ENCODE measurements at places on chromosomes 12 and 14. TPM values are rescaled to one million over a fixed set of nuclear protein-coding genes. Genes with fewer than 3 reads are reported as not detected.

GRCh38 chr14:56129933-56130332 lies 11.7 kb downstream of the PELI2 start:
- no peaks in the 10 kb centered on the region for H3K36me3 ChIP-seq
- no peaks in the 10 kb centered on the region for H3K27me3 ChIP-seq
- H3K27ac ChIP-seq, result no peak overlapping the region
- DNase-seq, result no peak

DNA sequence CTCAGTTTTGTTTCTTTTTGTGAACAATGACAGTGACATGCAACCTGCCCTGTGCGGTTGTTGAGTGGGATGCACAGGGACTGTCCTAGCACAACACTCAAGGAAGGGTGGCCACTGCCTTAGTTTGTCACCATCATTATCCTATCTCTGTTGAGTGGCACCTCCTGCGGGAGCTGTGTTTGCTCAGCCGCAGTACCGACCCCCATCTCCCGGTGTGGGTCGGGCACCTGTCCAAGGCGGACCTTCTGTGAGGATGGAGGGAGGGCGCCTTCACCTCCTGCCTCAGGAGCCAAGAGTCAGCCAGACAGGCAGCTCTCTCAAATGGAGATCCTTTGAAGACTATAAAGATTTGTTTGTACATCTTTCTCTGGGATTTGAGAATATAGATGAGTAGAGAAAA lies 142.1 kb downstream of the TSPAN9 start:
- no peaks in the 10 kb centered on the region for H3K27me3 ChIP-seq
- DNase-seq, result no peak
- H3K36me3 ChIP-seq, result peaks cover 27% of the 10 kb centered on the region
- H3K4me3 ChIP-seq, result no peak overlapping the region

- no peak for DNase-seq
- H3K27ac ChIP-seq, result no peak overlapping the region
- H3K27me3 ChIP-seq, result no peaks in the 10 kb centered on the region
- H3K4me1 ChIP-seq, result no peaks in the 10 kb centered on the region
Observed at GRCh38 chr14:92650581-92651105, 97.8 kb downstream of the LGMN start.

- H3K4me3 ChIP-seq, result no peak overlapping the region
- no peaks in the 10 kb centered on the region for H3K27me3 ChIP-seq
- H3K4me1 ChIP-seq, result no peaks in the 10 kb centered on the region
- H3K27ac ChIP-seq, result no peak overlapping the region
- H3K36me3 ChIP-seq, result peaks cover 9% of the 10 kb centered on the region
Observed at GRCh38 chr12:28460420-28461130, 270.3 kb downstream of the CCDC91 start.

GRCh38 chr12:75257510-75257909 lies 47.9 kb upstream of the KCNC2 start:
- no peak overlapping the region for H3K27ac ChIP-seq
- H3K4me1 ChIP-seq, result peaks cover 5% of the 10 kb centered on the region
- H3K27me3 ChIP-seq, result no peaks in the 10 kb centered on the region
- no peak for DNase-seq
- no peak overlapping the region for H3K4me3 ChIP-seq

DNA sequence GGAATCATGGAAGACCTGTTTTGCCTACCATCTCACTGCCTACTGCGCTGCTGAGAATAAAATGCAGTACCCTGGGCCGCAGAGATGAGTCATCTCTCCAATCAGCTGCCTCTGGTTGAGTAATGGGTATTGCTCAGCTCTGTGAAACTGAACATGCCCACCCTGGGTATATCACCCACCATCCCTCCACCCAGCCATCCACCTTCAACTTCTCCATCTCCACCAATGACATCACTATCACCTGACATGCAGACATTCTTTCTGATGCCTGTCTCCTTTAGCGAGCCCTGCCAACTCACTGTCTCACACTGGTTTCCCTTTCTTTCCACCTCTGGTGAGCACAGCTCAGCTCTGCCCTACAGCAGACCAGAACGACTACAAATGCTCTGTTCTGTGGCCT lies 33.6 kb downstream of the E2F7 start:
- H3K27ac ChIP-seq, result no peak overlapping the region
- no peak for DNase-seq
- H3K4me1 ChIP-seq, result no peaks in the 10 kb centered on the region

DNA sequence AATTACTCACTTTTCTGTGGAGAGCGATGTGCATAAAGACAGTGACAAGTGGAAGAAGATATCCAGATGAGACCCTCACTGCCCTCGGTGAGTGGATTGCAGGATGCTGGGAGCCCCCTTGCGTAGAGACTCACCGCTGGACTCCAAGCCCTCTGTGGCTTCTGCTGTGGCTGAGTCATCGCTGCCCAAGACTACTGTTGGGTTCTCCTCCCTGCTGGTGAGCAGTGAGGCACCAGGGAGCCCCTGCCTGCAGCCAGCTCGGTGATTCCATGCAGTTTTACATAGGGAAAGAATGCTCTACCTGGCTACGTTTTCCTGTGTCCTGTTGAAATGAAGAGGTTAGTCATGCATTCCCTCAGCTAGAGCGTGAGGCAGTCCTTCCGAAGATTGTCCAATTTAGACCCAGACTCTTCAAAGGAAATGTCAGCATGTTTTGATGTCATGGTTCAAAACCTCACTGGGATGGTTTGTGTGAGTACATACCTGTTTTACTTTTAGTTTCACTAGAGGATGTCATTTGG lies 28.2 kb downstream of the TRAF3 start:
- no peak overlapping the region for H3K4me3 ChIP-seq
- H3K27me3 ChIP-seq, result no peaks in the 10 kb centered on the region
- no peaks in the 10 kb centered on the region for H3K36me3 ChIP-seq
- H3K4me1 ChIP-seq, result no peaks in the 10 kb centered on the region
- no peak overlapping the region for H3K27ac ChIP-seq
- no peak for DNase-seq

- H3K4me3 ChIP-seq, result 0 out of 2 replicates have a peak overlapping the region, but pooled peaks have one; percentile 24
- no peaks in the 10 kb centered on the region for H3K36me3 ChIP-seq
- H3K27me3 ChIP-seq, result peaks cover 12% of the 10 kb centered on the region
- no peak overlapping the region for H3K27ac ChIP-seq
Observed at GRCh38 chr12:2051700-2052621, 826 bp upstream of the CACNA1C start.

DNA sequence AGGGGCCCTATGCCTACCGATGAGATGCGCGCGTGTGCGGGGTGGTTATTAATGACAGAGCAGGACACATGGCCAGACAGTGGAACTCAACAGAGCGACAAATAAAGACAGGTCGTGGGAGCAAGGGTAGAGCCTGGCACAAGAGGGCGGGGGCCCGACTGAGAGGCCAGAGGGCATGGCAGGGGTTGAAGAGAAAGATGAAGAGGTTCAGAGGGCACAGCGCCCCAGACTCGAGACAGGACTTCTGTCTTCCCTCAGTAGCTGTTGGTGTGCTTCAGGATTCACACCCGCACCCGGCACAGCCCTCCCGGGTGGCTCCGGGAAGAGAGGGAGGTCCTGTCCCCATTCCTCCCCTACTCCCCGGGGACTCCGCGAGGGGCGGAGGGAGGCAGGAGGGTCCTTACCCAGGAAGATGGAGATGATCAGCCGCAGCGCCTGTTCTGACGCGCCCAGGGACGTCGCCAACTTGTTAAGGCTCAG lies 366 bp downstream of the LPCAT3 start:
- no peaks in the 10 kb centered on the region for H3K36me3 ChIP-seq
- no peaks in the 10 kb centered on the region for H3K27me3 ChIP-seq
- peak overlapping the region; percentile 89 for H3K4me3 ChIP-seq
- peaks cover 9% of the 10 kb centered on the region for H3K4me1 ChIP-seq
- DNase-seq, result peak; percentile 77

- no peaks in the 10 kb centered on the region for H3K36me3 ChIP-seq
- H3K4me1 ChIP-seq, result peaks cover 40% of the 10 kb centered on the region
- no peaks in the 10 kb centered on the region for H3K27me3 ChIP-seq
- H3K4me3 ChIP-seq, result no peak overlapping the region
Observed at GRCh38 chr12:46493150-46493833, 120.7 kb upstream of the SLC38A2 start.

DNA sequence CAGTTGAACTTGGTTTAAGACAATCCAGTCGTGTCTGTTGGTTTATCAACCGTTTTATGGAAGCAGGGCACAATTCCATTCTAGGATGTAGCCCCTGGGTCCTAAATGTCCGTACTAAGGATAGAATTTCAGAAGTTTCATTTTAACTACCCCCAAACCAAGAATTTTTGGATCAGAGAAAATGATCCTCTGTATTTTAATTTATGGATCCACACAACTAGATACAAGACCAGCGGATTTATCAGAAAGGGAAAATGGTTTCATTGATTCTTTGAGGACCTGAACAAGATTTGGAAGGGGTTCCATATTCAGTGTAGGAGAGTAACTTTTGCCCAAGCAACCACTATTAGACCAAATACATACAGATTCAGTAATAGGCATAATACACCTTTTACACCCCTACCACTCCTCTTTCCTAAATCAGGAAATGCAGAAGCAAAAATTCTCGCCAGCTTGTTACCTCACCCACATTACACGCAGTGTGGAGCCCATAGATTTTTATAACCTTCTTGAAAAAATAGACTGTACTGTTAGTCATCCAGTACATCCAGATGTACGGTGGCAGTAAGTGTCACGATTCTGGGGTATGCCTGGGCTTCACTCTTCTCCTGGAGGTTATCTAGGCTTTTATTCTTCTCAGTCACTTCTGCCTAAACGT lies 1.4 kb upstream of the FBXL14 start:
- peaks cover 20% of the 10 kb centered on the region for H3K4me1 ChIP-seq
- DNase-seq, result no peak
- H3K4me3 ChIP-seq, result peak overlapping the region; percentile 78

- no peak for DNase-seq
- no peaks in the 10 kb centered on the region for H3K4me1 ChIP-seq
- H3K36me3 ChIP-seq, result no peaks in the 10 kb centered on the region
- H3K27me3 ChIP-seq, result no peaks in the 10 kb centered on the region
- H3K27ac ChIP-seq, result no peak overlapping the region
Observed at GRCh38 chr14:36702474-36702873, 40.8 kb downstream of the PAX9 start.

GRCh38 chr12:67202678-67203012 lies 66.5 kb upstream of the CAND1 start:
- no peaks in the 10 kb centered on the region for H3K4me1 ChIP-seq
- no peaks in the 10 kb centered on the region for H3K27me3 ChIP-seq
- H3K4me3 ChIP-seq, result no peak overlapping the region
- no peak for DNase-seq
- no peak overlapping the region for H3K27ac ChIP-seq

DNA sequence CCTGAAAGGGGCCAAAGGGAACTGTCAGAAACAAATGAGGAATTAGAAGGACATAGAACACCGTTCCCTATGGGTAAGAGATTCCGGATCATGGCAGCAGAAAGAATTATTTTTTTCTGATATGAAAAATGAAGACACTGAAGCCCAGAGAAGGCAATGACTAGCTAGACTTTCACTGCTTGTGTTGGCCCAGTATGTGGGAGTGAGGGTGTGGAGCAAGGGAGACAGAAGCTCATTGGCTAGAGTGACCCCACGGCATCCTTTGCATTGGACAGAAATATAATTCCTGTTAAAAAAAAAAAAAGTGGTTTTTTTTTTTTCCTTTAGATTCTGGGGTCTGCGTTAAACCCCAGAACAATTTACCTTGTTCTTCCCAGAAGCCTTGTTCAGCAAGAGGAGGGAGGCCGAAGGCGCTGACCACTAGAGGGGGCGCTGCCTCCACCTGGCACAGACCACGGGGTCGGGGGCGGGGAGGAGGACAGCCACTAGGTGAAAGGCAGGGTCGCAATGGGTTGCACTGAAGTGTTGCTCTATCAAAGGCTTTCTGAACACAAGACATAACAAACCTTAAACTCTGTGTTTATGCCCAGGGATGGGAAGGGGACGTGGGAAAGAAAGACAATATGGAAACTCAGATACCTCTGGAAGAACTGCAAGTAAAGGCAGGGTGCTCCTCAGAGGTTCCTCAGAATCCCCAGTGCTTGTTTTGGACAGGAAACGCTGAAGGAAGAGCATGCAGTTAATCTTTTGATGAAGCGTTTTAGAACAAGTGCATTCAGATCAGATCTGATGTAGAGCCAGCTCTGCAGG lies 156.8 kb downstream of the KCNA5 start:
- H3K27ac ChIP-seq, result peak overlapping the region; percentile 71
- no peaks in the 10 kb centered on the region for H3K27me3 ChIP-seq
- peak overlapping the region; percentile 42 for H3K4me3 ChIP-seq
- peak; percentile 85 for DNase-seq
- no peaks in the 10 kb centered on the region for H3K36me3 ChIP-seq
- peaks cover 7% of the 10 kb centered on the region for H3K4me1 ChIP-seq

GRCh38 chr12:25557830-25558436 lies 4.8 kb upstream of the LMNTD1 start:
- H3K27me3 ChIP-seq, result no peaks in the 10 kb centered on the region
- H3K27ac ChIP-seq, result no peak overlapping the region
- peak; percentile 75 for DNase-seq
- H3K4me1 ChIP-seq, result no peaks in the 10 kb centered on the region
- H3K36me3 ChIP-seq, result no peaks in the 10 kb centered on the region
- H3K4me3 ChIP-seq, result no peak overlapping the region

DNA sequence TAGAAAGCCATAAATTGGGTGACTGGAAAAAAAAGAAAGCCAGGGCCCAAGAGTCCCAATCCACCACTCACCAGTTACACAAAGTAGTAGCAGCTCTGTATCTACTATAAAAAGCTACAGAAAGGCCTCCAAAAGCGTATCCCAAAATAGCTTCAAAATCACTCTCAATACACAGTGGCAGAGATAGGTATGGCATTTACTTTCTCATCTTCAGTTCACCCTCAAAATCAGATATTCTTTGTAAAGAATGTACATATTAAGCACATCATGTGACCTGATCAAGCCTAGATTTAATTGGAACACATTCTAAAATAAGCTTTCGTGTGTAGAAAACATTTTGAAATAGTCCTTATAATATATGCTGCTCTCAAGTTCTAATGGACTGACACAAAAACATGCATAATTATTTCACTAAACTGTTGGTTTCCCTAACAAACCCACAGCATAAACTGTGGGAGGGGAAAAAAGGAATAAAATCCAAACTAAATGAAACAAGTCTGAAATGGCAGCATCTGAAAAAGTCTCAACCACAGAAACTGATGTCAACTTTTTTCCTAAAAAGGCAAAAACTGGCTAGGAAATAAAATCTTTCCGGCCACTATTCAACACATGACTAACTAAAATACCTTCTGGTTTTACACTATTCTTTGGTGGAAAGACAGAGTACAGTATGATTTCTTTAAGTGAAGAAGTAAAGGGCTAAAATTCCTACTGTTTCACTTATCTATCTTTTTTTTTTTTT lies 25.9 kb downstream of the UBE2N start:
- no peak overlapping the region for H3K27ac ChIP-seq
- H3K27me3 ChIP-seq, result no peaks in the 10 kb centered on the region
- no peak overlapping the region for H3K4me3 ChIP-seq
- no peaks in the 10 kb centered on the region for H3K4me1 ChIP-seq
- H3K36me3 ChIP-seq, result peaks cover under 1% of the 10 kb centered on the region
- no peak for DNase-seq

GRCh38 chr12:12365931-12366431 lies 9.1 kb downstream of the BORCS5 start:
- no peak overlapping the region for H3K4me3 ChIP-seq
- no peaks in the 10 kb centered on the region for H3K4me1 ChIP-seq
- H3K27ac ChIP-seq, result no peak overlapping the region
- no peaks in the 10 kb centered on the region for H3K27me3 ChIP-seq
- no peak for DNase-seq
- no peaks in the 10 kb centered on the region for H3K36me3 ChIP-seq

- H3K27me3 ChIP-seq, result no peaks in the 10 kb centered on the region
- peaks cover 6% of the 10 kb centered on the region for H3K4me1 ChIP-seq
- no peak overlapping the region for H3K4me3 ChIP-seq
- H3K36me3 ChIP-seq, result no peaks in the 10 kb centered on the region
Observed at GRCh38 chr12:122646517-122647217, 56.5 kb downstream of the HCAR2 start.

GRCh38 chr14:99265571-99265970 lies 6.4 kb downstream of the BCL11B start:
- peaks cover 9% of the 10 kb centered on the region for H3K27me3 ChIP-seq
- DNase-seq, result no peak
- H3K4me1 ChIP-seq, result no peaks in the 10 kb centered on the region

CBLN3 gene
- total RNA-seq, result 0.12 TPM

TMEM121 gene
- 4.4 TPM for total RNA-seq

KRT6C gene
- not detected for total RNA-seq

NFE2 gene
- not detected for total RNA-seq

SLC25A47 gene
- 0.08 TPM for total RNA-seq
